ENCODE measurements at places on chromosomes 16 and 17. TPM values are rescaled to one million over a fixed set of nuclear protein-coding genes. Genes with fewer than 3 reads are reported as not detected.

Gene RAPGEFL1
- 2.5 TPM for total RNA-seq

Gene MYCBPAP
- total RNA-seq: 1.5 TPM

Gene TMEM114
- total RNA-seq: not detected

Gene CSH2
- total RNA-seq: not detected

Gene GDPD3
- 1.6 TPM for total RNA-seq

Gene KCNG4
- total RNA-seq: not detected

Gene NACA2
- not detected for total RNA-seq

Gene RAD51D
- 16.4 TPM for total RNA-seq

Gene CDYL2
- total RNA-seq: 1.2 TPM

Gene CBX2
- total RNA-seq: 1.2 TPM

Gene COX4I1
- 399 TPM for total RNA-seq

Gene KCNH6
- not detected for total RNA-seq

Gene AOC2
- total RNA-seq: 0.99 TPM

Gene CACNA1H
- total RNA-seq: 0.33 TPM

Gene CCDC137
- total RNA-seq: 8.3 TPM

Gene GAS2L2
- not detected for total RNA-seq

Gene SLC6A2
- total RNA-seq: not detected

Gene KRT33A
- total RNA-seq: not detected

Gene KRTAP16-1
- not detected for total RNA-seq

Gene ULK2
- total RNA-seq: 18.9 TPM

Gene MYO15A
- total RNA-seq: 3.6 TPM

Gene ZNF423
- total RNA-seq: 0.99 TPM

Gene SNAI3
- total RNA-seq: not detected

Gene TEN1
- total RNA-seq: 14.5 TPM

Gene KRT39
- total RNA-seq: not detected

Gene ZDHHC1
- total RNA-seq: 9.9 TPM
